ENCODE measurements at places on chromosomes 7 and 10.

DNA sequence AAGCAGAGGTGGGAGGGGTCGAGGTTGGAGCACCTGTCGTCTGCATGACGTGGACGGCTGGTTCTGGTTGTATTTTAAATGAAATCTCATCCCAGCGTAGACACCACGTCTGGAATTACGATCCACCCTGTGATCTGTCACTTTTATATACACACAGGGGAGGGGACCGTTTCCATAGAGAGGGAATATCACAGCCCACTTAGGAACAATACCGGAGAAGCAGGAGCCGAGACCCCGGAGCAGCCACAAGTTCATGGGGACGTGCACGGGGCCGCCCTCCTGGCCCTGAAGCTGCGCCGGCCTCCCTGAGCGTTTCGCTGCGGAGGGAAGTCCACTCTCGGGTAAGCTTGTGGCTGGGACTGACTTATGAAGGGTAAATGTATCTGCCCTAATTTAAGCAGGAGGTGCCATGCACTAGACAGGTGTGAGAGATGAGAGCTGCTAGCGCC lies at the start of gene UCN3:
Gene UCN3 (plus strand): TSS at position 77 of the 449 bp plus-strand sequence. CDS start 8,755 bp downstream, outside the sequence.
- no peak for DNase-seq

- no peak for DNase-seq
These were observed 5.0 kb upstream of the WBP1L start for GRCh38 chr10:102738692-102739121.

DNA sequence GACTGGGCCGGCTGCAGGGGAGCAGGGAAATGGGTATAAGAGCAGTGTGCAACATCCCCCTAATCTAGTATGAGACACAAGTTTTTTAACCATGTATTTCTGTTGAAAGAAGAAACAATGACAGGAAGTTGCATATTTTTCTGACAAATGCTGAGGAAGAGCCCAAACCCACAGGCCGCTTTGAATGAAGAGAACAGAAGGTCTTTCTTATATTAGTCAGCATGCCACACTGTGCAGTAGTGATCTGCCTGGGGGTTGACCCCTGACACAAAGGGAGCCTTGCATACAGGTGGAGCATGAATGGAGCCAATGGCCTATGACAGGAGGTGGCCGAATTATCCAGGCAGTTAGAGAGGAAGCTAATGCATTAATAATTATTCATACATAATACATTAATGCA lies 518.3 kb downstream of the PLXDC2 start:
- DNase-seq, result no peak

- no peak for DNase-seq
These were observed 41.8 kb downstream of the INSIG1 start for GRCh38 chr7:155339474-155339873.

DNA sequence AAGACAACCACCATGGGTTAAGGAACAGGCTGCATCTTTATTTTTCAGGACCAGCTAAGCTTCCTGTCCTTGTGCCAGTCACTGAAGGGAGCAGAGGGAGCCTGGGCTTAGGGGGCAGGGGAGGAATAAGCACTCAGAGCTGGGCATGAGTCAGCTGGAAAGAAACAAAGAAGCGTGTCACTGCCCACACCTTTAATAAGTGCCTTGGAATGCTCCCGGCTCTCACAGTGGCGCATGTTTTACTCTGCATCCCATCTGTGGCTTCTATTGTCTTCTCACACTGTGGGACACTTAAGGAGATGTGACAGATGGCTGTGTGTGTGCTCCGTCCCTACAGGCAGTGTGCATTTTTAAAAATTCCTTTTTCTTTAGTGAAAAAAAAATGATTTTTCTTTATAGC lies 71.7 kb downstream of the MTURN start:
- no peak for DNase-seq

GRCh38 chr10:58360412-58361004 lies 24.7 kb upstream of the TFAM start:
- no peak for DNase-seq

GRCh38 chr7:132944774-132945173 lies 137.1 kb downstream of the CHCHD3 start:
- DNase-seq, result no peak

DNA sequence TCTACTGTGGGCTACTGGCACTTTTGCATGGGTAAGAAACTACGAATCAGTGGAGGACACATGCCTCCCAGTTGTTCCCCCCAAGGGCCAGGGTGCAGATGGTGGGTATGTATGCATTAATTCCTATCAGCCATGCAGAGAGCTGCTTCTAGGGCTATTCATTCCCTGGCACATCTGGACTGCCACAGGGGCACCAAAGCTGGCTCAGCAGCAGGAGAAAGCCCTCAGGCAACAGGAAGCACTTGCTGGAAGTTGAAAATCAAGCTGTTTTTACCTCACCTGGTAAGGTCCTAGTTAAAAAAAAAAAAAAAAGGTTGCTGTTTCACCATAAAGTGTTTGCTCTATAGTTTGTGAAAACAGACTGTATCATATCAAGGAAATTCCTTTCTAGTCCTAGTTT lies 1342.6 kb downstream of the REEP3 start:
- no peak for DNase-seq

DNA sequence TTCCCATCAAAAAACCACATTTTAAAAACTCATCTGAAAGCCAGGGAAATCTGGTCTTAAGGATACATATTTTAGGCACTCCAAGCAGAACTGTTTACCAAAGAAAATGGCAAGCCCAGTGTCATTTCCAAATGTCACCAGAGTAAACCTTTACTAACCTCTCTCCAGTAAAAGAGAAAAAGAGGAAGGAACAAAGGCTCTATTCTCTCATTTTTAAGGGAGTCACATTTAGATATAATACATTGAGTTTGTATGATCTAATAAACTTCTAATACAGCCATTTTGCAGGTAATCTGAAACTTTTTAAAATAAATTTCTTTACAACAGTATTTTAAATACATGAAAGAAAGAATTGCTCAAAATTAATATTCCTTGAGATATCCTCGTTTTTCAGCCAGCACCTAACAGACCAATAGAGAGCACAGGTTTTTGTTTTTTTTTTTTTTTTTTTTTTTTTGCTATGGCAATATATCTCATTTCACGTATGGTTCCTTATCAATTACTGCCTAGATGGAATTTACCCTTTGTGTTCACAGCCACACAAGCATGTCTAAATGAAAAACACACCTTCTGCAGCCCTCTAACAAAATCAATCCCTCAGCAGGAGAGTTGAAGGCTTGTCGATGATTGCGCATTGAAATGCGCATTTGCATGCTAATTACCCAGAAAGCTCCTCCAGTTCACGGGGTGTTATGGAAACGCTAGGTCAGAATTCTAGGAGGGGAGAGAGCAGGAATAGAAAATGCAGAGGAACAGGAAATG lies 39.8 kb upstream of the MSRB2 start:
- no peak for DNase-seq

DNA sequence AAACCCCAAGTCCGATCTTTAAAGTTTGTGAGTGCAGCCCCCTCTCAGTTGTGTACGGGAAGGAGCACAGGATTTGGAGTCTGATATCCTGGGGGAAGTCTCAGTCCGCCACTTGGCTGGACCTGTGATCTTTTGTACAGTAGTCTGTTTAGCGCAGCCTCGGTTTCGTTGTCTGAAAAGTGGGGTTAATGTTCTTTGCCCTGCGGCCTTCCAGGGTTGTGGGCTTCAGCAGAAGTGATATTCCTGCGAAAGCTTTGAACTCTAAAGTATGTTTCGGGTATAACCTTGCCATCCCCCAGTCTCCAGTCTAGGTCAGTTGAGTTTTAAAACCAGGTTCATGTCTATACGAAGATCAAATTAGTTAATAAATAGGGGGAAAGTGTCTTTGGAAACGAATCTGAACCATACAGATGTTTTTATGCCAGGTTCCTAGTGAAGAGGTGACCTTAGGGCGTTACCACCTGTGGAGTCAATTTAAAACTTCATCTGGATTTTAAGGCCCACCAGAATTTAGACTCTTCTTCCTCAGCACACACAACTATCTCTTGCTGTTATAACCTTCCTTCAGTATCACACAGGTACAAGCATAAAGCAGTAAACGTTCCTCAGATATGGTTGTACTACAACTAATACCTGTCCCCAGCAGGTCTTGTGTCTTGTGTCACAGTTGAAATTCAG lies 904 bp downstream of the R3HCC1L start:
- DNase-seq, result no peak

- no peak for DNase-seq
These were observed 272.7 kb downstream of the GFRA1 start for GRCh38 chr10:116000151-116000842.

DNA sequence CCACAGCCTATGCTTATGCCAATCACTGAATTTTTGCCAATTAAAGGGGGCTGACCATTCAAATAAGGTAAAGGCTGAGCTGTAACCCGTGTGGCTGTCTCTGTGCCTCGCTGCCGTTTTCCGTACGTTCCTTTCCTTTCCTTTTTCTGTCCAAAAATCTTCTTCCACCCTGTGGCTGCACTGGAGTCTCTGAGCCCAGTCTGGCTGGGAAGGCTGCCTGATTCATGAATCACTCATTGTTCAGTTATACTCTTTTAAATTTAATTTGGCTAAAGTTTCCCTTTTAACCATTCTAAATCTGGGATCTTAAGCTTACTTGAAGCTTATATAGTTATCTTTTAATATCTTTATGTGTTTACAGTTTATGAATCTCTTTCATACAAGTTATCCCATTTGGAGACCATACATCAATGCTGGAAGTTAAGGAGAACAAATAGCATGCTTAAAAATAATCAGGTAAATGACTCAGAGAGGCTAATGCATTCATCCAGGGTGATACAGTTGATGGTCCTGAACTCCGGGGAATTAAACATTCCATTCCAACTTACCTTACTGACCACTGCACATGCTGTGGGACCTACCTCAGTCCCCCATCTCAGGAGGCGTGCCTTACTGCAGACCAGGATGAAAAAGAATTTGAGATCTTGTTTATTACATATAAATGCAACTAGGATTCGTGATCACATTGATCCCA lies 385.3 kb upstream of the ADARB2 start:
- no peak for DNase-seq

DNA sequence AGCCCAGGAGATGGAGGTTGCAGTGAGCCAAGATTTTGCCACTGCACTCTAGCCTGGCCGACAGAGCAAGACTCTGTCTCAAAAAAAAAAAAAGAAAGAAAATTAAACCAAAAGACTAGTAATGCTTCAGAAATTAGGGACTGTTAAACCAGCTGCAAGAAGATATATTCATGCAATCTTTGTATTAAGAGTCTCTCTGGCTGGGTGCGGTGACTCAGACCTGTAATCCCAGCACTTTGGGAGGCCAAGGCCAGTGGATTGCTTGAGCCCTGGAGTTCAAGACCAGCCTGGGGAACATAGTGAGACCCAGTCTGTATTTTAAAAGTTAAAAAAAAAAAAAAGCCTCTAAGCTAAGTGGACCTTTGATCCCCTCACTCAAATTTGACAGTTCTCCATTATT lies 2.5 kb upstream of the HNRNPF start:
- no peak for DNase-seq

DNA sequence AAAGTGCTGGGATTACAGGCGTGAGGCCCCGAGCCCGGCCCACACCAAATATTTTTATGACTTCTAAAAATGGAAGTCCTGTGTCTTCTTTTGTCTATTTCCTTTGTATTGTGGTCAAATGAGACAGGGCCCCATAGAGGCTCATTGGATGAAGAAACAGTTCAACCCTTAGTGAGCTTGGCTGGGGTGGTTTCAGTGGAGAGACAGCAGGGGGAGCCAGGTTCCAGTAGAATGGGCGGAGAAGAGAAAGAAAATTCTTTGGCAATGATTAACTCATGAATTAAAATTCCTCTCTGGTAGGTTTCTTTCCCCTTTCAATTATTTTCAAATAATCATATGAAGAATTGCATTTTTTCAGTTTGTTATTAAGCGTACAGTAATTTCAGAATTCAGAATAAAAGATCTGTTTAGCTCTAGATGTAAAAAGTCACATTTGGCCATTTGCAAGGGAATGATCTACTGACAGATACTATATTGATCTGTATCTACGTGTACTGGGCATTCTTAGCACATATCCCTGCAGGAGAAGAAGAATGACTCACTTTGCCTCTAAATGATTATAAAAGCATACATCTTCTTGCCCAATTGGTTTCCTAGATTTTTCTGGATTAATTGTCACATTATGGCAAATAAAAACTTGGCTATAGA lies 43.2 kb downstream of the PNLIPRP3 start:
- no peak for DNase-seq

GRCh38 chr10:131132681-131133080 lies 178.8 kb downstream of the TCERG1L start:
- no peak for DNase-seq

GRCh38 chr10:26527018-26527417 lies 88.9 kb downstream of the APBB1IP start:
- DNase-seq, result no peak

GRCh38 chr7:155021699-155022145 lies 18.8 kb upstream of the PAXIP1 start:
- DNase-seq, result no peak

- DNase-seq, result no peak
These were observed 4.5 kb upstream of the ITGB1 start for GRCh38 chr10:32962521-32962920.

DNA sequence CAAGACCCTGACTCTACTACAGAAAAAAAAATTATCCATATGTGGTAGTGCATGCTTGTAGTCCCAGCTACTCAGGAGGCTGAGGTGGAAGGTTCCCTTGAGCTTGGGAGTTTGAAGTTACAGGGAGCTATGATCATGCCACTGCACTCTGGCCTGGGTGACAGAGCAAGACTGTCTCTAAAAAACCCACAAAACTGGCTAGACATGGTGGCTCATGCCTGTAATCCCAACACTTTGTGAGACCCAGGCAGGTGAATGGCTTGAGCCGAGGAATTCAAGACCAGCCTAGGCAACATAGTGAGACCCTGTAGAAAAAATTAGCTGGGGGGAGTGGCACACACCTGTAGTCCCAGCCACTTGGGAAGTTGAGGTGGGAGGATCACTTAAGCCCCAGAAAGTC lies 32.9 kb upstream of the CHST3 start:
- no peak for DNase-seq

GRCh38 chr7:158706273-158706704 lies 1.7 kb upstream of the NCAPG2 start:
- DNase-seq, result no peak

DNA sequence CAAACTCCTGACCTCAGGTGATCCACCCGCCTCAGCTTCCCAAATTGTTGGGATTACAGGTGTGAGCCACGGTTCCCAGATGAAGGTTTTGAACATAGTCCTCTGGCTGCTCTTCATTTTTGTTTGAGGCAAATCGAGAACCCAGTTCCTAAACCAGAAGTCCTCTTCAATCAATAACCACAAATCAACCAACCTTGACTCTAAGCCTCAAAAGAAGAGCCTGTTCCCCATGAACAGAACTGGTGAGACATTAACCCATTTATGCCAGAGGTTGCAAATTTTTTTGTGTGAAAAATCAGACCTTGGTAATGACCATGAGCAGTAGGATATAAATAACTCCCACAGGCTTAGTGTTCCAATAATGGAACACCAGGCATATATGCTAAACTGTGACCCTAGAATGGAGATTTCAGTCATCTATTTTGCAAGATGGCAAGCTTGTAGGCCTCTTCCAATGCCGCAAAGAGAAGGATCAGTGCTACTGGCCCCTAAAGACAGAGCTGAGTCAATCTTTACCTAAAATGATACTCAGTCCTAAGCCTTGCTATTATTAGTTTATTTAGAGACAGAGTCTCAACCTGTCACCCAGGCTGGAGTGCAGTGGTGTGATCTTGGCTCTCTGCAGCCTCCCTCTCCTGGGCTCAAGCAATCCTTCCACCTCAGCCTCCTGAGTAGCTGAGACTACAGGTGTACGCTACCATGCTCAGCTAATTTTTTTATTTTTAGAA lies 15.9 kb downstream of the KPNA7 start:
- DNase-seq, result no peak

GRCh38 chr10:1545524-1545923 lies 191.8 kb downstream of the ADARB2 start:
- DNase-seq, result no peak
